ENCODE measurements at places on chromosomes 6 and 20. TPM values are rescaled to one million over a fixed set of nuclear protein-coding genes. Genes with fewer than 3 reads are reported as not detected.

Gene KCNQ5
- 56.8 TPM for total RNA-seq

Gene NR2E1
- total RNA-seq: not detected

- no peak for DNase-seq
These were observed 12.0 kb downstream of the GLP1R start for GRCh38 chr6:39060467-39061160.

DNA sequence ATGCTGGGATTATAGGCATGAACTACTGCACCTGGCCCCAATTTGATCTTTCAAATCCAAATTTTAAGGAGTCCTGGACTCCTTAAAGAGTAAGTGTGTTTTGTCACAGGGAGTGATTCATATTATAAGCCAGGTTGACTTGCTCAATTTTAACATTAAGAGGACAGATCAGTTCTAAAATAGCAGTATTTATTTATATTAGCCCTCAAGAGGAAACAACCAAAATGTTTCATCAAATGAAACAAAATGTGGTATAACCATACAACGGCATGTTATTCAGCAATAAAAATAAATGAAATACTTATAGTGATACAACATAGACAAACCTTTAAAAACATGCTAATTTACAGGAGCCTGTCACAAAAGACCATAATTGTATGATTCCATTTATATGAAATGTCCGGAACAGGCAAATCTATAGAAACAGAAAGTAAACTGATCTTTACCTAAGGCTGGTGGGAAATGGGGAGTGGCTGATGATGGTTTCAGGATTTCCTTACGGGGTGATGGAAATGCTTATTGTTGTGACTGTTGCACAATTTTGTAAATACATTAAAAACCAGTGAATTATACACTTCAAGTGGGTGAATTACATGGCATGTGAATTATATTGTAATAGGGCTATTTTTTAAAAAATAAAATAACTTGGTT lies 637.4 kb downstream of the MMUT start:
- DNase-seq: no peak

DNA sequence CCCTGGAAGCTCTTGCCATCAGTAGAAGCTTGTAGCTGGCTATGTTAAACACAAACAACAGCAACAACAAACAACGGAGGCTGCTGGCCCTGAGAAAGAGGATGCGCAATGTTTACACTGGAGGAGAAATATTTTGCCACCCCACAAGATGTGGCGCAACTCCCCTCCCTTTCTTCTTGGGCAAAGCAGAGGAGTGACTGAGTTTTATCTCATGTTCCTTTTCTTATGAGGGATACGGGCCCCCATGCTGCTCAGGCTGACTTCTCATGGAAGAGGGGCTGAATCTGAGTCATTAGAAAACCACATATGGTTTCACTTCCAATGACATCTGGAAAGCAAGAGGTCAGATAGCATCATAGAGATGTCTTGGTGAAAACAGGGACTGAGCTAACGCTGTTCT lies 75.9 kb upstream of the HDDC2 start:
- no peak for DNase-seq

- no peak for DNase-seq
These were observed 6.0 kb downstream of the NUS1 start for GRCh38 chr6:117681162-117681741.

GRCh38 chr20:43300901-43301300 lies 111.2 kb upstream of the PTPRT start:
- DNase-seq: no peak

DNA sequence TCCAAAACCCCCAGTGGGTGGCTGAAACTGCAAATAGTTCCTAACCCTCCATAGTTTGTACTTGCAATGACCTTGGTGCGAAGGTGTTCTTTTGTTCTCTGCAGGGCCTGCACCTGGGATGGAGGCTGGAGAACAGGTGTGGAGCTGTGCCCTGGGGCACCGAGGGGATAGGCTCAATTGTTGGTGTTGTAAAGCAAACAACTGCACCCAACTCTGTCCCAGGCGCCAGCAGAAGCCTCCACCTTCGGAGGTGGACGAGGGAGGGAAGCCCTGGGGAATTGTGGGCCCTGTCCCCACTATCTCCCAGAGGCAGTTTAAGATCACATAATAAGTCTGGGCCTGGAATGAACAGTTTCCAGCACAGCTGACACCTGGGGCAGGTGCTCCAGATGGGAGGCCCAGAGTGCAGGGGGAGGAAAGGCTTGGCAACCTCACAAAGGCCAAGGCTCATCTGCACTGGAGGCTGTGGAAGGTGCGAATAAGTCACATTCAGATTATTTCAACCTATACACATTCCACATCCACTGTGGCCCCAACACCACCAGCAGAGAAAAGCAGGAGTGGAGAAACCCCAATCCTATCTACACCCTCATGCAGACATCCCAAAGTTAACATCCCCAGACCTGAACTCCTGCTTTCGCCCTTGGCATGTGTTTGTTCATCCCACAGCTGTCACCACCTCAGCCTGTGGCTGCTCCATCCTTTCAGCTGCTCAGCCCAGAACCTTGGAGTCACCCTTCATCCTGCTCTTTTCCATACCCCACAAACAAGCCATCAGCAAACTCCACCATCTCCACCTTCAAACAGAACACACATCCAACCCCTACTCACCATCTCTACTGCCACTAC lies 12.3 kb upstream of the CBFA2T2 start:
- no peak for DNase-seq

DNA sequence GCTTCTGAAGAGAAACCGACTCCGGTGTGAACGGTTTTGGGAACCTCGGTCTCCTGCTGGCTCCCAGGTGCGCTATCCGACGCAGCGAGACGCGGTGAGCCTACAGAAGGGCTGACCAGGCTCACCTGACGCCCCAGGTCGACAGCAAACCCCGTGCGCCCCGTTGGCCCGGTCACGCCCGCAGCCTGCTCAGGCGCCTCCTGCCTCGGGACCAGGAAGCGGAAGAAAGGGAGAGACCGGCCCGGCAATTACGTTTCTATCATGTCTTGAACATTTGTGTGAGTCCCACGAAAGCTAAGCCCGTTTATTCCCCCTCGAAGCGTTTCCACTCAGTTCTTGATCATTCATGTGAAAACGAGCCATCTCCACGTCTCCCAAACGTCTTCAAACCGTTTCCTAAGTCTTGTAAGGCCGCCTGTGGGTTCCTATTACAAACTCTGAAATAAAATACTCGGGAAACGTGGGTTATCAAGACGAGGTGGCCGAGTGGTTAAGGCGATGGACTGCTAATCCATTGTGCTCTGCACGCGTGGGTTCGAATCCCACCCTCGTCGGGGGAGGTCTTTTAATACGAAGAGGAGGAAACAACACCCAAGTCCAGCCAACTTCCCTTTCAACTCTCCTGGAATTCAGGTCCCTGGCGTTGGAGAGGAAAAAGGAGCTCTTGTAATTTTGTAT lies 150.5 kb upstream of the PRSS16 start:
- peak; percentile 51 for DNase-seq

DNA sequence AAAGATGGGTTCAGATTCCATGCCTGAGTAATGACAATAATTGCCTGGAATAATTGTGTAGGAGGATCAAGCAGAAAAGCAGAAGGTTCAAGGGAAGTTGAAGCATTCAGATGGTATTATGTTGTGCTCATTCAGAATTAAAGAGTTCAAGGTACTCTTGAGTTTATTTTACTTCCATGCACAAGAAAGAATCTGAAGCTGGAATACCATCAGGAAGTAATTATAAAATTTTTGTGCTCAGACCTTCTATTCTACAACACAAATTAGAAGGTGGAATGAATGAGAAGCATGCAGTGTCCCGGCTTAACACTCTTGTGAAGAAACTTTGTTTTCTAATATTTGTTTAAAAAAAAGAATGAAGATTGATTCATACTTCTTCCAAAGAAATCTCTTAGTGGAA lies 139.4 kb upstream of the ENPP5 start:
- no peak for DNase-seq

DNA sequence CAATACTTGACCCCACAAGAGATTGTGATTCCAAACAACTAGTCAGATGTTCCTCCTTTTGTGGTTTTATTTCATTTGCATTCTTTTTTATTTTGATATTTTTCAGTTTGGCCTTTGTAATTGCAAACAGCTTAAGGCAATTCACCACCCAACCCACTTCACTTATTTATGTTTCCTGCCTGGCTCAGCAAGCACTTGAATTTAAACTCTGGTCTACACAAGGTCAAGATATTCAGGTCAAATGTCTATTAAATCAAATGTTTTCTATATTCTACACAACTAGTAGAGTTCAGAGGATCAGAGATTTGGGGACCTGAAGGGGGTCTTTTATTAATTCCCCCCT lies 100.1 kb downstream of the SGK1 start:
- no peak for DNase-seq

GRCh38 chr6:18990059-18990978 lies 603.2 kb downstream of the RNF144B start:
- peak; percentile 49 for DNase-seq

Measured in psoas muscle (tissue), 8 donors.